Activated CD4-positive, alpha-beta T cell treated with anti-CD3 and anti-CD28 coated beads for 36 hours (primary cell): ENCODE measurements at places on chromosomes 12 and 14.

GRCh38 chr12:108287227-108287626 is 51.9 kb downstream of the CMKLR1 start:
- DNase-seq = no peak

GRCh38 chr12:49585477-49586459 is 17.8 kb upstream of the MCRS1 start:
- DNase-seq = no peak

DNA sequence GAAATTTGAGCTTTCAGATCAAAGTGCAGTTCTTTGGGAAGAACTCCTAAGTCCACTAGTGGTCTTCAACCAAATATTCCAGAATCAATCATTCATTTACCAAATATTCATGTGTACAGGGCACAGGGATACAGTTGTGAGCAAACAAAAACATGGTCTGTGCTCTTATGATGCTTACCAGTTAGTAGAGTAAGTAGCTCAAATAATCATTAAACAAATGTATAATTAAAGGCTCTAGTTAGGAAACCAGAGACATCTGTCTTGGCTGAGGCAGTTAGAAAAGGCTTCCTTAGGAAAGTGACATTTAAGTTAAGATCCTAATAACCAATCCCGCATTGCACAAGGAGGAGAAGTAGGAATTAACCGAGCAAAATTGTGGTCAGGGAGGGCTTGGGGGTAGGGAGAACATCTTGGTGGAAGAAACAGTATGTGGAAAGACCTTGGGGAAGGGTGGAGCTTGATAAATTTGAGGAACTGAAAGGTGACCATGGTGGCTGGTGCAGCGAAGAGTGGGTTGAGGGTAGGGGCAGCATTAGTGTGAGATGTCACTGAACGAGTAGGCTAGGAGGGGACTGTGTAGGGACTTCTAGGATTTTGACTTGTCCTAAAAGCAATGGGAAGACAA is 40.0 kb downstream of the PEBP1 start:
- no peak for DNase-seq

DNA sequence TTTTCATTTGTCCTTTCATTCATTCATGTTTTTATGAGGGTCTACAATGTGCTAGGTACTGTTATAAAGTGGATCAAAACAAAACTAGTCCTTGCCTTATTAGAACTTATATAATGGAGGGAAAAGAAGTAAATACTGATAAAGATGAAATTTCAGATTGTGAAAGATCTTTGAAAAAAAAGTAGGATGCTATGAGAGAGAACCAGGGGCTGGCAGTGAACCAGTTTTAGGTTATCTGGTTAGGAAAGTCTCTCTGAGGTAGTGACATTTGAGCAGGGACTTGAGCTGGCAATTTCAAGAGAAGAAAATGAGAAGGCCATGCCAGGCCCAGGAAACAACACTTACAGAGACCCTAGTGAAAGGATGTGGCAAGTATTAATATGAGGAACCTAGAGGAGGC is 57.3 kb upstream of the E2F7 start:
- DNase-seq = no peak

DNA sequence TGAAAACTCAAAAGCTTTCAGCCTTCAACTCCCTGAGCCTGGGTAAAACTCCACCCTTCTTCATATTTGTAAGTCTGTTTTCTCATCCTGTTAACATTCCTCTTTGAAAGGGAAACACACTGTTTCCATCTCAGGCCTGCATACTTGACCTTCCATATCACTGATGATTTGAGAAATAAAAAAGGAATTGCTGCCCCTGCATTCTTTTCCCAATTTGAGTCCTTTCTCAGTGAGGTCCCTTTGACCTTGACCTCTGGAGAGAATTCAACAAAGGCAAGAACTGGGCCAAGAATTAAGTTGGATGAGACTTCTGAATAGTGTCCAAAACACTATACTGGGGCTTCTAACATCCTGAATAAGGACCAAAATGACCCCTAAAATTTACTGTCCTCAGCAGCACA is 108.0 kb downstream of the AEBP2 start:
- no peak for DNase-seq
